ENCODE measurements at places on chromosomes 1 and 21.

- no peak for DNase-seq
Measured at GRCh38 chr1:169680377-169681019, 30.9 kb downstream of the SELL start.

DNA sequence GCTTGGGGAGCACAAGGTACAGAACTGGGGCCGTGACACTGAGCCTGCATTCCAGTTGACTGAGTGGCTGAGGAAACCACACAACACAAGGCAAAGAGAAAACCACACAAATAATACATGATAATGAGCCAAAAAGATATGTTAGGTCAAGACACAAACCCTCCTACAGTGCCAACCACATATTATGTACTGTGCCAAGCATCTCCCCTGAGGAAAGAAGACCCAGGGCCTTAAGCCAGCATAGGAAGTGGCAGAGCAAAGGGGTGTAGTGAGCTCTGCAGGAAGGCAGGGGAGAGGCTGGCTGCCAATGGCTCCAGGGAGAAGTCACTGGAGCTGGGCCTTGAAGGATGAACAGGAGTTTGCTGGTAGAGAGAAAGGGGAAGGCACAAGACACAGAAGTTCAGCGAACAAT lies 28.2 kb downstream of the CTNNBIP1 start:
- DNase-seq = no peak

DNA sequence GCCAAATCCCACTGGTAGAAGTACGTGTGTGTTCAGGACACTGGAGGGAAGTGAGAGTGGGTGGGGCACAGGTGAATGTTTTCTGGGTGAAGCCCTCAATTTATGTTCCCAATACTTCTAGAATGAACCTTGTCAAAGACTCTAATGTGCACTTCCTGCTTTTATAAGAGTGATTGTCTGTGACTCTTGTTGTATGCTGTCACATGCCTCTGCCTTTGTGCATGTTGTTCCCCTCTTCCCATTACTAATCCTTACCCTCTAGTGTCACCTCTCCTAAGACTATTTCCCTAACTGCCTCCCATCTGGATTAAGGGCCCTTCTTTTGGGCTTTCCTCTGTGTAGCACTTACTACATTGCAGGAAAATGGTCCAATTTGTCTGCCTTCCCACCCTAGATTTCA lies 2.5 kb upstream of the LINGO4 start:
- no peak for DNase-seq

- no peak for DNase-seq
Measured at GRCh38 chr1:221469476-221469875, 272.4 kb downstream of the DUSP10 start.

GRCh38 chr1:44884746-44885145 lies 41.7 kb upstream of the PTCH2 start:
- no peak for DNase-seq

GRCh38 chr1:11365744-11366387 lies 92.9 kb downstream of the UBIAD1 start:
- DNase-seq = no peak

DNA sequence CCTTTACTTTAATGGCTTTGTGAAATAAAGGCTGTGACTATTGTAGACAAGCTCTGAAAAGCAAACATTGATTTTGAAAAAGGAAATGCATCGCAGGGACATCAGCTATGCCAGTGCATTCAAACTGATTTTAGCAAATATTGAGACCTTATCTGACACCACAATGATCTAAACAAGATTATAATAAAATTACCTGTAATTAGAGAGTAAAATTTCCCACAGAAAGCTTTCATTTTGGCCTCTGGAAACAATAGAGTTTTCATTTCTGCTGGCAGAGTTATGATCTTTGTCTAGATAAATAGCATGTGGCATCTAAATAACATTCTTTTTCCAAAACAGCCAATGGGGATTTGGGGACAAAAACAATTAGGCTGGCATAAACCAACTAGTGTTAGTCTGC lies 650.4 kb upstream of the PRMT6 start:
- no peak for DNase-seq

- DNase-seq = no peak
Measured at GRCh38 chr1:245582026-245582425, 427.2 kb downstream of the KIF26B start.

DNA sequence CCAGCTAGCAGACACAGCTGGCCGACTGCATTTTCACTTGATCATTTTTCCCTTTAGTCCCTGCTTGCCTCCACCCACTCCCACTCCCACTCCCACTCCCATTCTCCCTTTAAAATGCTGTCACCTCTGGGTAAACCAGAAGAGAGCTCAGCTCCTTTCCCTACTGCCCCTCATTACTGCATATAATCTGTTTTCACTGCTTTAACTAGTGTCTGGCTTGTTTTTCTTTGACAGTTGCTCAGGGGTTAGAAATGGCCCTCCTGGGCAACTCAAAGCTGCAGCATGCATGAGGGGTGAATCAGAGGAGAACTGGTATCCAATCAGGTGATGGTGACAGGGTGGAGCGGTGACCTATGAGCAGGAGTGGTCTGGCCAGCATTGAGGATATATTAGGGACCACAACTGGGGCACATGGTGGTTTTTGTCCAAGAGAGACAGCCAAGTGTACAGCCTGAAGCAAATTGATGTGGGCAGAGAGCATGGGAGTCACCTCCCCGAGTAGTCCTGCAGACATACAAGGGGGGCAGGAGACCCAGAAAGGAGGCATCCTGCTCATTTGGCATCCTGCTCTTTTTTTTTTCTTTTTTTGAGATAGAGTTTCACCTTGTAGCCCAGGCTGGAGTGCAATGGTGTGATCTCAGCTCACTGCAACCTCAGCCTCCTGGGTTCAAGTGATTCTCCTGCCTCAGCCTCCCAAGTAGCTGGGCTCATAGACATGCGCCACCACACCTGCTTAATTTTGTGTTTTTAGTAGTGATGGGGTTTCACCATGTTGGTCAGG lies 42.6 kb upstream of the SRSF10 start:
- DNase-seq = peak; percentile 80

DNA sequence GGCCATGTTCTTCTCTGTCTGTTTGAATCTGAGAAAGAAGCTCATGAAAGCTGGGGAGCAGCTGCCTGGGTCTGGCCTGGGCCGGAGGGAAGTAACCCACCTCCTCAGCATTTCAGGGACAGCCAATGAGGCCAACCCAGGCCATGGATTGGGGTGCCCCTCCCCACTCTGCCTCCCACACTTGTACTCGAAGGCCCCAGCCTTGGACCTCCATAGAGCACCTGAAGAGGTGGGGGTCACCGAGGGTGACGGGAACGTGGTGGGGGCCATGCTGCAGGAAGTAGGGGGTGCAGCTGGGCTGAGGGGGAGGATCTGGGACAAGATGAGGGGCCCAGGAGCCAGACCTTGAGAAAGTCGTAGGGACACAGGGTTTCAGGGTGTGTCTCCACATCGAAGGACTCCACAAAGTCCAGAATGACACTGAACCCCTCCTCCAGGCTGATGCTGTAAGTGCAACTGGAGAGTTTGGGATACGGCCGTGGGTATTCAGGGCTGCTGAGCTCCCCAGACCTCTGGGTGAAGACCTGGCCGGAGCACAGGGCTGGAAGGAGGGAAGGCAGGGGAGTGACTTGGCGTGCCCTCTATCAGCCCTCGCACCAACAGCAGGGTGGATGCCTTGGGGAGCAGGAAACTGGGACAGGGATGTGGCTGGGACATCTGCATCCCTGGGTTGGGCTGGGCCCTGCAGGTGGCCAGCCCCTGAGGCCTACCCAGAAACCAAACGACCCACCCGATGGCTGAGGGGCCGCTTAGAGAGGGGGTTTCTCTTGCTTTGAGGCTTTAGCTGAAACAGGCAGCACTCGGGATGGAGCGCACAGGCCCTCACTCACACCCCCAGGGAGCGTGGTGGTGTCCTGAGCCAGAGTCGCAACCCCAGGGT lies 3.8 kb downstream of the MASP2 start:
- DNase-seq = no peak

DNA sequence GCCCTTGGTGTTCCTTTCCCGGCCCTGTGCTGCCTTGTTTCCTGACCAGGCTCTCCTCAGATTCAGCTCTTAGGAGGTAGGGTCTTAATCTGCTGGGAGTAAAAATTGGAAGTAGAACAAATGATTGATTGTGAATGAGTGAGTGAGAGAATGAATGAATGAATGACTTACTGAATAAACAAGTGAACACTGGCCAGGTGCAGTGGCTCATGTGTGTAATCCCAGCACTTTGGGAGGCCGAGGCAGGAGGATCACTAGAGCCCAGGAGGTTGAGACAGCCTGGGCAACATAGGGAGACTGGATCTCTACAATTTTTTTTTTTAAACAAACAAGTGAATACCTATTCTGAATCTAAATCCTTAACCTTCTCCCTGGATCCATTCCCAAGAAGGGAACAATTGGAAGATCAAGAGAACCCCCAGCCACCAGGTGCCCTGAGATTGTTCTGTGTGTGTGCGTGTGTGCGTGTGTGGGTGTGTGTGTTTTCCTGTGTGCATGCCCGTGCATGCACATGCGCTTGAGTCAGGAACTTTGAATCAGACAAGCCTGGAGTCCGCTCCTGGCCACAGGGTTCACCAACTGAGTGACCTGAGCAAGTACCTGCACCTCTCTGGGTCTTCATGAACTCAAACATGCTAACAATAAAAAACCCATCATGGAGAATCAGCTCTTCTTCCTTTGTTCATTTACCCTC lies 24.3 kb upstream of the CITED4 start:
- no peak for DNase-seq

- DNase-seq = peak; percentile 86
Measured at GRCh38 chr1:200802865-200803512, 64.3 kb downstream of the CAMSAP2 start.

DNA sequence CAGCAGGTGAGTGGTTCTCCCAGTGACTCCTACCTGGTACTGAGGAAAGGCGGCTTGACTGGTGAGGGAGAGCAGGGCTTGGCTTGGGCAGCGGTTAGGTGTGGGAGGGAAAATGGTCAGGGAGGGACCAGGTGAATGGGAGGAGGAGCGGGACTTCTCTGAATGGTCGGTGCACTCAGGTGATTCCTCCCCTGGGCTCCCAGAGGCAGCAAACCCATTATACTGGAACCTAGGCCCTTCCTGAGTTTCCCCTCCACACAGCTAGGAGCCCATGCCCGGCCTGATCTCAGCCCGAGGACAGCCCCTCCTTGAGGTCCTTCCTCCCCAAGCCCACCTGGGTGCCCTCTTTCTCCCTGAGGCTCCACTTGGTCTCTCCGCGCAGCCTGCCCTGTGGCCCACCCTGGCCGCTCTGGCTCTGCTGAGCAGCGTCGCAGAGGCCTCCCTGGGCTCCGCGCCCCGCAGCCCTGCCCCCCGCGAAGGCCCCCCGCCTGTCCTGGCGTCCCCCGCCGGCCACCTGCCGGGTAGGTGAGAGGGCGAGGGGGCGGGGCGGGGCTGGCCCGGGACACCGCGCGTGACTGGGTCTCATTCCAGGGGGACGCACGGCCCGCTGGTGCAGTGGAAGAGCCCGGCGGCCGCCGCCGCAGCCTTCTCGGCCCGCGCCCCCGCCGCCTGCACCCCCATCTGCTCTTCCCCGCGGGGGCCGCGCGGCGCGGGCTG lies 2.3 kb downstream of the ARTN start:
- no peak for DNase-seq

DNA sequence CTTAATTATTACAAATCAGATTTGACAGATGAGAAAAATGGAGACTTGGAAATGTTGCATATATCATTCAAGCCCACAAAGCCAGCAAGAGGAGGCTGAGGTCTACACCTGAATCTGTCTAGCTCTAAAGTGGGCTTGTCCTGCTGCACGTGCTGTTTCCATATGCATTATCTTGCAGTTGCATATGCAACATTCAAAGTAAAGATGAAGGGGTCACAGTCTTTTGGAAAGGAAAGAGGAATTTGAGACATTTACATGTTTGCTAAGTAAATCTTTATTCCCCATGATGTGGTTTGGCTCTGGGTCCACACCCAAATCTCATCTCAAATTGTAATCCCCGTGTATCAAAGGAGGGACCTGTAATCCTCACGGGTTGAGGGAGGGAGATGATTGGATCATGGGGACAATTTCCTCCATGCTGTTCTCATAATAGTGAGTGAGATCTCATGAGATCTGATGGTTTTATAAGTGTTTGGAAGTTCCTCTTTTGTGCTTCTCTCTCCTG lies 98.3 kb downstream of the BACH1 start:
- no peak for DNase-seq
